ENCODE measurements at places on chromosomes 3 and 15. TPM values are rescaled to one million over a fixed set of nuclear protein-coding genes. Genes with fewer than 3 reads are reported as not detected.

The CEP97 gene
- total RNA-seq, result 34.9 TPM

The MITF gene
- total RNA-seq, result 28.8 TPM

The GCSAM gene
- total RNA-seq, result 0.41 TPM

The PIERCE2 gene
- not detected for total RNA-seq

The SIDT1 gene
- total RNA-seq, result 3.1 TPM

The PIGZ gene
- 2.4 TPM for total RNA-seq

The UPK1B gene
- total RNA-seq, result 9.4 TPM

The LIPC gene
- total RNA-seq, result 1.0 TPM

The CNOT10 gene
- 23.7 TPM for total RNA-seq

The KLHL6 gene
- 4.2 TPM for total RNA-seq
